CD4-positive, alpha-beta T cell (primary cell): ENCODE measurements at places on chromosomes 6 and 20.

DNA sequence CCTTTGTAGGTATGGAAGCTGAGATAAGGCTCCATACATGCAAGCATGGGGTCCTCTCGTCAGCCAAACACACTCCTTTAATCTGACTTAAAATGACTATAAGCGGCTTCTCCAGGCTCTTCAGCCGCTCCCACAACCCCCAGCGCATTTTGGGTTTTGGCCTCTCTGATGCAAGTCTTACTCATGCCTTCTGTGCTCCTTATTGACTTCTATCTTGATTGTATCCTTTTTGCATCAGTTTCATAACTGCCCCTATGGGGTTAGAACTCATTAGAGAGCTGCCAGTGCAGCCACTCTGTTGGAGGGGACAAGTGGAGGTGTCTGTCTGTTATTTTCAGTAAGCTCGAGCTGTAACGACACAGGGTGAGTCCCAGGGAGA lies 70.1 kb upstream of the TAB2 start:
- no peak for DNase-seq

DNA sequence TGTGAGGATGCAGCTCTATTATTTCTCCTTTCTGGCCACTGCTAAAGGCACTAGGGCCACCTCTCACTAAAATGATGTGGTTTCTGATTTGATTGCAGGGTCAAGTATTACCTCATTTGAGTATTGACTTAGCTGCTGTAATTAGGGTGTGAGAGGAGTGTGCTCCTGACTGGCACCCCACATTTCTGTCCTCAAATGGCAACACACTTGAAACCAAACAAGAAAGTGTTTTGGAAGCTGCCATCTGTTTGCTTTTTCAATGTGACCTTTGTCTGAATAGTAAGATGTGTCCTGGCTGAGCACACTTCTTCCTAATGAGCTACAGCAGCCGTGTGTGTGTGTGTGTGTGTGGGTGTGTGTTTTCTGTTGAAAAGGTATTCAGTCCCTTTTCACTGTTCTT lies 62.8 kb upstream of the SCP2D1 start:
- no peak for DNase-seq

DNA sequence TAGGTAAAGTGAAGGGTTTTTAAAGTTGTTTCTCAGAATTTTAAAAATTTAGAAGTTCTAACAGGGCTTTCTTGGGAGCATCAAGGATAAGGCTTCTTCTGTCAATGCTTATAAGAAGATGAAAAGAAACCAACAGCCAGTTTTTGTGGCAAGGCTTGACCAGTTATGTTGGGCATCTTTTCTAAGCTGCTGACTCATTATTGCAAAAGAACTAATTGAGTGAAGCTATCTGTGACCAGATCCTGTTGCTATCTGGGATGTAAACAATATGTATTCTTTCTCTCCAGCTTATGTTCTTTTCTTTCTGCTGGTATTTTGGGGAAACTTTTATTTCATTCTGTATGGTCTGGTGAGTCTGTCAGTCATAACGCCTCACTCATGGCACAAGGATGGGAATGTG lies 643.8 kb downstream of the HDGFL1 start:
- no peak for DNase-seq

- no peak for DNase-seq
Measured at GRCh38 chr6:73923905-73924485, 228.0 kb downstream of the CD109 start.

DNA sequence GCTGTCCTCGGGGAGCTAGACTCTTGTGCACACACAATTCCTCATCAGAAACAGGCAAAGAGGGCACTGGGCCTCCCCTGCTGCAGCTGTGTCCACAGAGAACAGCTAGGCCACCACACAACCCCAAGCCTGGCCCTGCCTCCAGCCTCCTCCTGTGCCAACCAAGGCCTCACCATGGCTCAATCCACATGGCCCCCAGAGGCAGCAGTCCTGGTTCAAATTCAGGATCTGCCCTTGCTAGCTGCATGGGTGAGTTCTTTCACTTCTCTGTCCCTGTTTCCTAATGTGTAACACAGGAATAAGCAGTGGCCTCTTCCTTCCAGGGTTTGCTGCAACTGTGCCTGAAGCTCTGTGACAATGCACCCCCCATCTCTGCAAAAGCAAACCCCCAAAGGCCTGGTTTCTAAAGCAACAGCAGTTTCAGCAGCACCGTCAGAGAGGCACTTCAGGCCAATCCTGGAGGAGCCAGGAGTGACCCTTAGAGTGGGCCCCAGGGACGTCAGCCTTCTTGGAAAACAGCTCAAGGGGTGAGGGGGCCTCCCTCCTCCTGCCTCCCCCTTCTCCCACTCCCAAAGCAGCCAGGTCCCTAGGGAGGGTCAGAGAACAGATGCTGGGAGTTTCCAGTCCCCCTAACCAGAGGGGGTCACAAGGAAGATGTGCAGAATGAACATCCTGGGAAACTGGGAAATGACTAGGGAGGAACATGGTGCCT lies 2.2 kb downstream of the ADISSP start:
- DNase-seq = no peak

- no peak for DNase-seq
Measured at GRCh38 chr6:5968817-5969734, 37.6 kb downstream of the NRN1 start.

DNA sequence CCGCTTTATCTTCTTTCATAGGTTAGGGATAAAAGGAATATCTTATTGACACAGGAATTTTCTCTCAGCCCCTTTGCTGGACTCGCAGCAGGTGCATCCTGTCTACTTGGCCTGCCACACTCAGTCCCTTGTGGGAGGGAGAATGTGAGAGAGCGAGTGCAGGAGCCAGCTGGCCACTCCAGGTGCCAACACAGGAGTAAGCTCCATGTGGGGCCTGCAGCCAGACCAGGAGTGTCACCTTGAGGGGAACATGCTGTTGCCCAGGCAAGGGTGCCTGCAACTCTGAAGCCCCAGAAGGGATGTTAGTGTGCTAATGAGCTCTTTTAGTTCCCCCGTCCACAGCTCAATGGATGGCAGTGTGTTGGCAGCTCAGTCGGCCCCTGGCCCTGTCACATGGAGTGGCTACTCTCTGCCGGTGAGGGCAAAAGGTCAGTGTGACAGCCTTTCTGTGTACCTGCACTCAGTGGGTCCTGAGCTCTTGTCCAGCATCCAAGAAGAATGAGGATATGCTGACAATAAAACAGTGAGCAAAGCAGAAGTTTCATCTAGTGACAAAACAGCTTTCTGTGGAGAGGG lies 57.1 kb downstream of the CRYBG1 start:
- no peak for DNase-seq

GRCh38 chr6:156689656-156690055 lies 87.5 kb upstream of the ARID1B start:
- DNase-seq = peak; percentile 26

GRCh38 chr20:49252556-49253350 lies 25.1 kb downstream of the ZNFX1 start:
- no peak for DNase-seq

DNA sequence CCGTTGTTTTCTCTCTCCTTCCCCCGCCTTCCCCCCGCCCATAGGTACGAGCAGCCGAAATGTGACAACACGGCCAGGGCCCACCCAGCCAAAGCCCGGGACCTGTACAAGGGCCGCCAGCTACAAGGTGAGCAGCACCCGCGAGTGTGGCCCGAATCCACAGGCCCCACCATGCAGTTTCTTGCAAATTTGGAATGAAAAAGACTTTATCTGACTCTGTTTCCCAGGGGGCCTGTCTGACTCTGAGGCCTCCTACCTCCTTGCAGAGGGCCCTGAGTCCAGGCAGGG lies 167.1 kb downstream of the SMOC2 start:
- no peak for DNase-seq

DNA sequence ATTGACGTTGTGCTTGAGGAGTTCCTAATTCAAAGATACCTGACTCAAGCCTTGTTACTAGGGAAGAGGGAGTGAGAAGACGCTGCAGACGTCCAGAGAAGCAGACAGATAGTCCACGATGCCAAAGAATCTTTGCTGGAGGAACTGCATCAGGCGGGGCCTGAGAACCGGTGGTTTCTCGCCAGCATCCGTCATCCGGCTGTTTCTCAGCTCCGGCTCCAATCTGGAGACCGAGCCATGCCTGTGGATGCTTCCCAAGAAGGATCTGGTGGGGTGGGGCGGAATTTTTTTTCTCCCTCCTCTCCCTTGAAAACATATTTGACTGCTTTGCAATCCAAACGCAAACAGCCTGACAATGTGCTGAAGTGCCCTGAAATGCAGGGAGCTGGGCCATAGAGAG lies 125.8 kb upstream of the SRSF6 start:
- DNase-seq = no peak

DNA sequence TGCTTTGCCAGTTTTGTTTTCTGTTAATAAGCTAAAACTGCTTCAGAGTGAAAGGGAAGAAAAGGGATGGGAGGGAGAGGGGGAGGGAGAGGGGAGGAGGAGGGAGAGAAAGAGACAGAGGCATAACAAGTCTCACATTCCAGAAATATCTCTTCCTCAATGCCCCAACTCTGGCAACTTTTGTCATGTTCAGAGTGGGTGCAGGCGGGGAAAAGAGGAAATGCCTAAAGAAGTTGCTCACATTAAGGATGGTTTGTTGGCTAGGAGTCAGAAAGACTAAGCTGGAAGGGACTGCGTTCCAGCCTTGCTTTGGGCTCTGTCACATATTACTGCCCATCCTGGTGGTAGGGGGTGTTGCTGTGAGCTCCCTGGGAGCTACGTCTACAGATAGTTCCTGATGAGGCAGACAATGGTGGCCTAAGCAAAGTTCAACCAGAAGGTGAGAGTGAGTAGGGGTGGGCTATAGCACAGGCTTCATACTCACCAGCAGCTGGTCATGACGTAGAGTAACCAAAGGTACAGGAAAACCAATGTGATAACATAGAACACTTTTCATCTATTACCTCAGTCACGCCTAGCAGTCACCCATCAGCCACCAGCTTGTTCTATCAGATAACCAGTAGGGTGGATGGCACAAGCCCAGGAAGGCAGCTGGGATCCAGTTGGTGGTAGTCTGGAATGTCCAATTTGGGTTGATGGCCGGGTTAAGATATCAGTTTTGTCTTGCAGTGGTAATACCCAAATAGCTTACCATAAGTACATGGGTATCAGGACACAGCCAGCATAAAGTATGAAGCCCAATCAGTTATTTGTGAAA lies 2.1 kb downstream of the TSPYL4 start:
- DNase-seq = no peak

DNA sequence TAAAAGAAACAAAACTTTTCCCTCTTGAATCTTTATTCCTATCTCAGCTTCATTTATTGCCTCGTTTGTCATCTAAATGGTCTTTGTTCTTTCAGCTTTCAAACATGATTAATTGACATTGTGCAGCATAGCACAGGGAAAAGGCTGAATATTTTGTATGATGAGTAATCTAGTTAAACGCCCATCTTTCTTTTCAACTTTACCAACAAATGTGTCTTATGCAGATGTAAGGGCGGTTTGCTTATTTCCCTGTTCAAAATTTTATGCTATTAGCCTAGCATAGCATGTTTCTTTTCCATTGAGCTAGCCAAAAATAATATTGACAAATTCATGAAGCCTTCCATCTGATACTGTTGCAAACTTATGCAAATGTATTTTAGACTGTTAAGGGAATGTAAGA lies 176.4 kb upstream of the AKAP12 start:
- DNase-seq = no peak

GRCh38 chr20:50930139-50930975 lies 880 bp downstream of the ADNP start:
- DNase-seq = peak; percentile 20

GRCh38 chr6:45072016-45072415 lies 256.1 kb upstream of the RUNX2 start:
- no peak for DNase-seq

DNA sequence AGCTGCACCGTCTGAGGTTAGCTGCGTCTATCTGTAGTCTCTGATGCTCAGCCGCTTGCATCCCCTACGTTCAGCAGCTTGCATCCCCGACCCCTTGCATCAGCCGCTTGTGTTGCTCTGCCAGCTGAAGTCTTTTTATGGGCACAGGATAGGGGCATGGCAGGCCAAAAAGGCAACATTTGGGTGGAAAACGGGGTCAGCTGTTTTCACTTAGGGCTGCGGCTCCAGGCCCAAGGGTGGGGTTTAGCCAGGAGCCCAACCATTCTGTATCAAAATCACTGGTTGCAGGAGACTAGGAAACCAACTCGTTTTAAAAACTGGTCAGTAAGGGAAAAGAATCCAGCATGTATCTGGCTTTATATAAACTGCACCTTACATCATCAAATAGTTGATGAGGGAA lies 49.9 kb downstream of the FAM50B start:
- DNase-seq = no peak

- DNase-seq = no peak
Measured at GRCh38 chr6:86856937-86857563, 80.3 kb upstream of the HTR1E start.

DNA sequence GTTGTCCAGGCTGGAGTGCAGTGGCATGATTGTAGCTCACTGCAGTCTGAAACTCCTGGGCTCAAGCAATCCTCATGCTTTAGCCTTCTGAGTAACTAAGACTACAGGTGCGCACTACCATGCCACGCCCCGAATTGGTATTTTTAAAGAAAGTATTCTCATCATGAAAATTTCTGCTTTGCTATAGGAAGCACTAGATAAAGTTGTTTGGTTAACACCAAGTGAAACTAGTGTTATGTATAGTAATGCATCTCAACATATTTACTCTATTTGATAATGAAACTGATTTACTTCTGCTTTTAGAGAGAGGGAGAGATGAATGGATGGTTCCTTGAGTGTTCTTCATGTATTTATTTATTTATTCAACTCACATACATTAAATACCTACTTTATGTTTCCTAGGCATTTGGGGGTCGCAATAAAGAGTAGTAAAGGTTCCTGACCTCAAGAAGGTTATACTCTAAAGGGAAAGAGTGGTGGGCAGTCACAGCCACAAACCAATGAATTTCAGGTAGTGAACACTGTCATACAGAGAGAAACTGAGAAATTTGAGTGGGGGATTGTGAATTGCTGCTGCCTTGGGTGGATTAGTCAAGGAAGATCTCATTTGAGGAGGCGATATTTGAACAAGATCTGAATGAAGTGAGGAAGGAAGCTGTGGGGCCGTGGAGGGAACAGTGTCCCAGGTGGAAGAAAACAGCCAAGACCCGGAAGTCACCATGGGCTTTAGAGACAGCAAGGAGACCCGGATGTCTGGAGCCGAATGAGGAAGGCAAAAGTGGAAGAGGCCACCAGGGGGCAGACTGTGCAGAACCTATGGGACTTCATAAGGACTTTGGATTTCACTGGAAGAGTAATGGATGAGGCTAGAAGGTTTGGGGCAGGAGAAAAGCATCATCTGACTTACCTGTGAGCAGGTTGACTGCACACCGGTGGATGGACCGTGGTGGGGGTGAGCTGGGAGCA lies 185.6 kb downstream of the TSHZ2 start:
- DNase-seq = no peak
